ENCODE measurements at places on chromosomes 5 and 9.

- DNase-seq, result no peak
Observed at GRCh38 chr9:108058135-108058814, 568.7 kb upstream of the KLF4 start.

DNA sequence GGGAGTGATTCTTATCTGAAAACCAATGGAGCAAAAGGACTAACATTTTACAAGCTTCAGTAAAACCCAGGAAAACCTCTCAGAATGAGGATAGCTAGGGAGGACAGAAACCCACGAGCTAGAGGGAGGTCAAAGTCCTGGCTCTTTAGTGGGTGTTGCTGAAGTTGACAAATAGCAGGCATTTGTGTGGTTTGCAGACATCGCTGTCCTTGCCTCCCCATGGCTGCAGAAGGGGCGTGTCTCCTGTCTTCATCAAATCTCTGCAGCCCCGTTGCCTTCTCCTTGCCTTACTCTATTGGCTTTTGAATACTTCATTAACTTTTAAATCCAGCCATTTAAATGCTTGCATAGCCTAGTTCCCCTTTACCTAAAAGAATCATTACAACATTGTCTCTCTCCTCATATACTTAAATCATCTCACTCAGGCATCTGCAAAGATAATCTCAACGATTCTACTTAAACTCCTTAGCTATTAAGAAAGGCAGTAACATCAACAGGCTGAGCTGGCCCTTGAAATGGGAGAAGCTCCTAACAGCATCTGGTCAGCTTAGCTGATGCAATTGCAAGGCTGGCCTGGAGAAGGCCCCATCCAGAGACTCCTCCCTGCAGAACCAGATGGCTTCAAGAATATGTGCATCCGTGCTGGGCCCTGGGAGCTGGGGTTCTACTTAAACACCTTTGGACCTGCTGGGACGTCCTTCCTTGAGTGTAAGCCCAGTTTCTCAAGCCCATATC lies 152.8 kb upstream of the TAS2R1 start:
- DNase-seq, result peak; percentile 50

DNA sequence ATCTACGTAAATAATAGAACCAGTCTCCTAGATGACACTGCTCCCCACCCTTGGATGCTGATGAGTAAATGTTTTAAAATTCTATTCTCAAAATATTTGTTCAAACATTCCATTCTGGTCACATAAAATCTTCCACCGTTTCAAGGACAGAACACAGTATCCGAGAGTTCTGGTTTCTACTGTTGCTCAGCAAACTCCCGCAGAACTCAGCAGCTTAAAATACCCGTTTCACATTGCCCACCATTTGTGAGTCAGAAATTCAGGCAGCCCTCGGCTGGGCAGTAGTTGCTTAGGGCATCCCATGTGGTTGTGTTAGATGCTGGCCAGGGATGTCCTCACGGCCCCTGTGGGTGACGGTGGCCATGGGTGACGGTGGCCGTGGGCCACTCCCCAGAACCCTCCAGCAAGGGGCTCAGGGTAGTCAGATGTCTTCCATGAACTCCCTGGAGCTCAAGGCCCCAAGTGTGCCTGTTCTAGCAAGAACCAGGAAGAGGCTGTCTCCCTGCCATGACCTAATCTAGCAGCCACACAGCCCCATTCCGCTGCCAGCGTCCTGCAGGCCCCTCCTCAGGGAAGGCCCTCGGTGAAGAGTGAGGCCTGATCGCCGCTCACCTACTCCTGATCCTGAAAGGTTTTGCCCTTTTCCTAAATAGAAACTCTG lies 17.4 kb downstream of the MGAT1 start:
- DNase-seq, result peak; percentile 53

GRCh38 chr9:34272101-34272541 lies 56.9 kb downstream of the KIF24 start:
- DNase-seq, result no peak

DNA sequence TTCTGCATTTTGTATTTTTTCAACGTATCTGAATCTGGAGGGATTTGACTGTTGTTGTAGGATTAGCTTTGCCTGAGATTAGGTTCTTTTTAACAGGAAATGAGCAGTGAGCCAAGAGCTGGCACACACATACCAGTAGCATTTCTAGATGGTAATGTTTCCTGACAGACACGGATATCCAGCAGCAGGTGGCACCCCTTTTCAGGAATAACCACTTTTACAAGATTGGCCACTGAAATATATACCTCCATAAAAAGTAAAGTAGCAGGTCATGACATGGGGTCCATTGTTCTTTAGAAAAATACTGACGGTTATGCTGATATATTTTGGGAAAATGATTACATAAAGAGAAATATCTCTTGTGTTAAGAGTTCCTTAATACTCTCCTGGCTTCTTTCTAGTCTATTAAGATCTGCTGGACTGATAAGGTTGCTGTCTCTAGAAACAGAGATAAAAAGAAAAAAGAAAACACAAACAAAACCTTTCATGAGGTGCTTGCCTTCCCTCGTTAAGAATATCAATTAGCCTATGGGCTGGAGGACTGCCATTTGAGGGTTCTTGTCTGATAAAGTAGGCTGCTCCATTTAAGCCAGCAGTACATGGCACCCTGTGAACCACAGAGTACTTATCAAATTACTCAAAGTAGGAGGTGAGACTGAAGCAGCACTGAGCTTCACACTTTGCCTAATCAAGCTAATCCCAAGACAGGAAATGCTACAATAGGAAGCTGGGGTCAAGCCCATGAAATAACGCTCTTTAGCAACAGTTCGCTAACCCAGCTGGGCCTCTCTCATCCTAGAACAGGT lies 101.6 kb upstream of the PCA3 start:
- DNase-seq, result no peak

DNA sequence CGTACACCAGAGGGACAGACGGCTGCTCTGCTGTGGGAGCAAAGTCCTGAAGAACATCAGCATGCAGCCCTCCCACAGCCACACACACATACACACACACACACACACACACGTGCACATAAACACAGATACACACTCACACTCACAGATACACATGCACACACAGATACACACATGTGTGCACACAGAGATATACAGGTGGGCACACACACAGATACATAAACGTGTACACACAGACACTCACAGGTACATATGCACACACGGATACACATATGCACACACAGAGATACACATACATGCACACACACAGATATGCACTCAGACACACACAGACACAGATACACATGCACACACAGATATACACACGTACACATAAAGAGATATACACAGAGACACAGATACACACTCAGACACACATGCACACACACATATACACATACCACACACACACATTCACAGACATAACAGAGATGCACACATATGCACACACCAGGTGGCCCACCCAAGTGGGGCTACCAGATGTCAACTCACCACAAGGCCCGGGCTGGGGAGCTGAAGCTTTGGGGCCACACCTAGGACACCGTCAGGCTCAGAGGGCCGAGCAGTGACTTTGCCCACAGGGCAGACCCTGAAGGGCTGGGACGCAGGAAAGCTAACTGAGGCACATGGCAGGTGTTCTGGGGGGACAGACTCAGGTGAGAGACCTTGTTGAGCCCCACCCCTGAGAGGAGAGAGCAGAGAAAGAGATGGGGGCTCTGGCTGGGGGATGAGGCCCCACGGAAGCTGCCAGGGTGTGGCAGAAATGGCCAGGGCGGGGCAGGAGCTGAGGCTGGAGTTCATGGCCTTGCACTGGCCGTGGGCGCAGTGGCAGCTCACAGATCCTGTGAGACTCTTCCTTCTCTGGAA lies 148.6 kb upstream of the PPP1R26 start:
- no peak for DNase-seq

DNA sequence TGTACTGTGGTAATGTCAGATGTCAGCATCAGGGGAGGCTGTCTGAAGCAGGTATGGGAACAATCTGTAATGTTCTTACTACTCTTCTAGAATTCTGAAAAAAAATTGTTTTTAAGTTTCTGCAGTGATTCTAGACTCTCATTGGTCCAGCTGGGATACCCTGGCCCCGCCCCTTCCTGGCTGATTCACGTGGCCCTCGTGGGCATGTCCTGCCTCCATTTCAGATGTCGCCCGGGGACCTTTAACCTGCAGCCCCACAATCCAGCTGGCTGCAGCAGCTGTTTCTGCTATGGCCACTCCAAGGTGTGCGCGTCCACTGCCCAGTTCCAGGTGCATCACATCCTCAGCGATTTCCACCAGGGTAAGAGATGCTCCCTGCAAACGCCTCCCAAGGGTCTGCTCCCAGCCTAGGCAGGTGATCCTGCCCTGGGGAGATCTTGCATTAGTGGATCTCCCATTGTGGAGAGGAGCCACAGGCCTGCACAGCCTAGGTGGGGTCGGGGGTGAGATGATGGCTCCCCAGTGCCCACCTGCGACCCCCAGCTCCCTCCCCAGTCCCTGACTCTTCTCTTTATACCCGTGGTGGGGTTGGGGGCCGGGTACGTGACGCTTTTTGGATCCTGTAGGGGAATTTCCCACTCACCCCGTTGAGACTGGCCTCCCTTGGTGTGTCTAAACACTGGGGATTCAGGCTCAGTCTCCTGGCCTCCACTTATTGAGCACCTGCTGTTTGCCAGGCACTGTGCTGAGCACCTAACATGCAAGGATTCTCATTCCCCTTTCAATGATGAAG lies 36.5 kb downstream of the LAMC3 start:
- DNase-seq, result no peak

DNA sequence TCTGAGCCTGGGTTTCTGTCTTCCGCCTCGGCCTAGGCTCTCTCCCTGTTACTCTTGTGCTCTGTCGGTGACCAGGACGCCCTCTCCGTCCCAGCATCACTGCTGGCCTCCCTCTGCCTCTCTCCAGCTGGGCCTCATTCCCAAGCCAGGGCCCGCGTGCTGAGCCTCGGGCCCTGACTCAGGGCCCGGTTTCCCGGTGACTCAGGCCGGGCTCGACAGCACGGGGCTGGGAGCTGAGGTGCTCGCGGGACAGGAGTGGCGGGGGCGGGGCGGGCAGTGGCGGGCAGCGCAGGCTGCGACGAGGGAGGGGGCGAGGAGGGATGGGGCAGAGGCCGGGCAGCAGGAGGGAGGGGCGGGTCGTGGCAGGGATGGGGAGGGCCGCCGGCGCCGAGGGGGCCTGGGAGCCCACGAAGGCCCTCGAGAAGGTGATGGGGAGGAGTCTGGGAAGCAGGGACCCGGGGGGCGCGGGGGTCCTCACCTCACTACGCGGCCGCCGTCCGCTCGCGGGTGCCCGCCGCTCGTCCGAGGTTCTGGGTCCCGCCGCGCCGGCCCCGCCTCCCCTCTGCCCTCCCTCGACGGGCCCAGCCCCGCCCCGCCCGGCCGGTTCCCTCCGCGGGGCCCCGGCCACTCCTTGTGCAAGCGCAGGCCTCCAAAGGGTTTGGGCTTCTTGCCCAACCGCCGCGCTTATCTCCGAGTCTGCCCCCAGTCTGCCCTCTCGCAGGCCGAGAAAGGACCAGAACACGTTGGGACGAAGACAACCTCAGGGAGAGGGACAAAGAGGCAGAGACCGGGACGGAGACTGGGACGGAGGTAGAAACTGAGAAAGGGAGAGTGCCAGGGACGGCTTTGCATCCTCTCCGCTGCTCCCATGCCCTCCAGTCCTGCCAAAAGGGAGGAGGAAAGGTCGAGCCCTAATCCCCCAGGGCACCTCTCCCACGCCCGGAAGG lies at the start of gene ARAP3:
Gene ARAP3 (minus strand): TSS at position 536 of the 947 bp plus-strand sequence. CDS start 1,744 bp downstream, outside the sequence.
- peak; percentile 78 for DNase-seq

GRCh38 chr9:86624630-86625029 lies 270.4 kb upstream of the TUT7 start:
- no peak for DNase-seq

GRCh38 chr5:77893225-77893860 lies 117.2 kb upstream of the TBCA start:
- DNase-seq, result peak; percentile 34

GRCh38 chr9:123465304-123465703 lies 109.3 kb downstream of the CRB2 start:
- DNase-seq, result no peak

DNA sequence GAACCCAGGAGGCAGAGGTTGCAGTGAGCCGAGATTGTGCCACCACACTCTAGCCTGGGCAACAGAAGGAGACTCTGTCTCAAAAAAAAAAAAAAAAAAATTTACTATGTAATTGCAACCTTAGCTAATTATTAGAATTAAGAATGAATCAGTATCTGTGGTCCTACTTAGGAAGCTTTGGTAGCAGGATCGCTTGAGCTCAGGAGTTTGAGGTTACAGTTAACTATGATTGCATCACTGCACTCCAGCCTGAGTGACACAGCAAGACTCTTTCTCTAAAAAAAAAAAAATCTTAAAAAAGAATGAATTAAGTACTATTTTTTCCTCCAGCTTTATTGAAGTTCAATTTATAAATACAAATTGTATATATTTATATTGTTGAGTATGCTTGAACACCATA lies 16.7 kb downstream of the NDUFAF2 start:
- no peak for DNase-seq

DNA sequence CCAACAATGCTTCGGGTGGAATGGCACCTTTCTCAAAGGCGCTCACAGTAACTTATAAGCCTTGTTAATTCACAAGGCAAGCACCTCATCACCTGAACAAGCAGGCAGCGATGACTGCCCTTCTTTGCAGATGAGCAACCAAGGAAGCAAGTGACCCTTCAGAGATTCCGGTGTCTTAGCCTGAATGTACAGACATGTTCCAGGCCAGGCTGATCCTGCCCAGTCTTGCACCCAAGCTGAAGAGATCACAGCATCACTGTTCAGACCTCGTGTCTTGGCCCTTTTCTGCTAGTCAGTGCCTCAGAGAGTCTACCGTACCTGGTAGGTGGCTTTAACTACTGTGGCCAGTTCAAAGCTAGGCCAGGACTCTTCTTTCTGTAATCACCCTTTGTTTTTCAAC lies 94.7 kb upstream of the ERCC6L2 start:
- no peak for DNase-seq

DNA sequence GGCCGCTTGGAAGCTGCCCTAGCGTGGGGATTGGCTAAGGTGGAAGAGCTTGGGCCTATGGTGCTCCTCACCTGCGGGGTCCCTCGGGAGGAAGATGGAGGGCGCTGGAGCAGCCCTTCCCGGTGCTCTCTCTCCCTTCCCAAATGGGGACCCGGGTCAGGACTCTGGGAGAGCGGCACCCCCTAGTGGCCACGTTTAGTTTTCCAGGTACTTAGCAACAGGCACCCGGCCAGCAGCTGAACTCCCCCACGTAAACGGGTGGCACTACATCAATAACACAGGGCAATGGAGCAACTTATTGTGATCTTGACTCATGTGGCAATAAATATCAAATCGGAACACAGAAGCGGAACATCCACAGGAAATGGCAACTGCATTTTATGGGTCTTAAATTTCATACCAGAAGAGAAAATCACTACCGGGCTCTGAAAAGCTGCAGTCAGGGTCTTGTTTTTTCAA lies 316.6 kb downstream of the AGTPBP1 start:
- DNase-seq, result peak; percentile 55
